ENCODE measurements at places on chromosomes 13 and 19. TPM values are rescaled to one million over a fixed set of nuclear protein-coding genes. Genes with fewer than 3 reads are reported as not detected.

GRCh38 chr13:45521297-45521696 lies 56.6 kb downstream of the COG3 start:
- no peak overlapping the region for H3K27ac ChIP-seq
- peaks cover 67% of the 10 kb centered on the region for H3K36me3 ChIP-seq
- H3K4me1 ChIP-seq = no peaks in the 10 kb centered on the region
- no peak for DNase-seq
- H3K4me3 ChIP-seq = no peak overlapping the region
- H3K27me3 ChIP-seq = no peaks in the 10 kb centered on the region

The FGF21 gene
- total RNA-seq = not detected

DNA sequence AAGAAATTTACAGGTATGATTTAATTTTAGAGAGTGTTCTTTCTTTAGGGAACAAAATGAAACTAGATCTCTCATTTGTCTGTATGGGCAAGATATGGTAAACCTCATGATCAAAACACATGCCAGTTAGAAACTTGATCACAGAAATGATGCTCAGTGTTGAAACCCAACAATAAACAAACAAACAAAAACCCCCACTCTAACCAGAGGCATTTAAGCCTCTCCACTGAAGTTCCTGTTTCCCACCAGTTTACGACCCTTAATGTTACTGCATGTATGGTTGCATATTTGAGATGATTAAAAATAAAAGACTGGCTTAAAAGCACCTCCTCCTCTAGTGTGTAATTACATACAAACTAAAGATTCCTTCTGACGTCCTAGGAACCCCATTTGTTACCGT lies 293.3 kb upstream of the MAB21L1 start:
- no peaks in the 10 kb centered on the region for H3K27me3 ChIP-seq
- no peak overlapping the region for H3K27ac ChIP-seq
- no peaks in the 10 kb centered on the region for H3K4me1 ChIP-seq

- peak; percentile 65 for DNase-seq
- H3K4me3 ChIP-seq = no peak overlapping the region
- H3K27ac ChIP-seq = peak overlapping the region; percentile 36
- no peaks in the 10 kb centered on the region for H3K4me1 ChIP-seq
- no peaks in the 10 kb centered on the region for H3K27me3 ChIP-seq
These were observed 21.0 kb downstream of the STARD13 start for GRCh38 chr13:33264620-33264978.

DNA sequence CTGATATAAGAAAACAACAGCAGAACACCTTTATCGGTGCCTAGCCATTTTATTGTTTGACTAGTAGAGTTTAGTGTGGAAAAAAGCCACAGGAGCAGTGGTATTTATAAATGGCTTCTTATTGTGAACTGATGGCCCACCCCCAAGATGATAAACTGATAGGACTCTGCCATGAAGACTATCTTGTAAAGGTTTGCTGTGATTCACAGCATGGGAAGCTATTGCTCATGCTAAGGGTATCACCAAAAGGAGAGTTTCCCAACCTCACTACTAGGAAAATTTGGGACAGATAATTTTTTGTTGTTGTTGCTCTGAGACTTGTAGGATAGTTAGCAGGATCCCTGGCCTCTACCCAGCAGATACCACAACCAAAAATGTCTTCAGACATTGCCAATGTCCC lies 12.0 kb upstream of the SLC7A1 start:
- H3K27me3 ChIP-seq = no peaks in the 10 kb centered on the region
- H3K4me3 ChIP-seq = no peak overlapping the region
- H3K27ac ChIP-seq = no peak overlapping the region
- H3K4me1 ChIP-seq = no peaks in the 10 kb centered on the region

The LGALS4 gene
- total RNA-seq = 4,170 TPM

DNA sequence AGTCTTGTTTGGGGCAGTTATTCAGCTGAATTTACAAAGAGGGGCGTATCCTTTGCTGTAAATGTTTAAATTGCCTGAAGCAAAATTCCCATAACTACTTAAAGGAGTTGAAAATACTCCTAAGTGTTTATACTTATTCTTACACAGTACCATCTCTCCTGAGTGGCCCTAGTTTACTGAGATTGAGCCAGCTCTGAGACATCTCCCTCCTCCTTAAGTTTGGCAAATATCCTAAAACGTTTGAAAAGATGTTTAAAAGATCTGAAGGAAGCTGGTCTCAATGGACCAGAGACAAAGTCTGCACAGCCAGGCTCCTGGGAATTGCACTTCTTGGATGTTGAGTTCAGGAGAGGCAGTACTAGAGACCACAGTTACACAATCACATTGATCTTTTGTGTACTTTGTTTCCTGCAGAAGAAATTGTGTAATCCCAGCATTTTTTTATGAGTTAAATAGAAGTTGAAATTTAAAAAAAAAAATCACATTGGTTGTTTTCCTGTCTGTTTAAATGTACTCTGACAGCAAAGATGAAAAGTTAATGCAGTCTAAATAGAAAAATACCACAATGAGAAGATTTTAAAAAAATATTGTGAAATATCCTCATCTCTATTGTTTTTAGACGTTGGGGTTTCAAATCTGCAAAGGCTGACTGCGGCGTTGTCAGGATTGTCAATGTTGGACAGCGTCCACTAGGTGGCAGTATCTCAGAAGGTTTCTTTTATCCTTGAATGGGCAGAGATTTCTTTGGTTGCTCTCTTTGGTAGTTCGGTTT lies 20.7 kb downstream of the TNFSF11 start:
- no peaks in the 10 kb centered on the region for H3K4me1 ChIP-seq
- H3K4me3 ChIP-seq = no peak overlapping the region
- H3K27me3 ChIP-seq = no peaks in the 10 kb centered on the region
- H3K36me3 ChIP-seq = no peaks in the 10 kb centered on the region
- DNase-seq = peak; percentile 77
- H3K27ac ChIP-seq = no peak overlapping the region

DNA sequence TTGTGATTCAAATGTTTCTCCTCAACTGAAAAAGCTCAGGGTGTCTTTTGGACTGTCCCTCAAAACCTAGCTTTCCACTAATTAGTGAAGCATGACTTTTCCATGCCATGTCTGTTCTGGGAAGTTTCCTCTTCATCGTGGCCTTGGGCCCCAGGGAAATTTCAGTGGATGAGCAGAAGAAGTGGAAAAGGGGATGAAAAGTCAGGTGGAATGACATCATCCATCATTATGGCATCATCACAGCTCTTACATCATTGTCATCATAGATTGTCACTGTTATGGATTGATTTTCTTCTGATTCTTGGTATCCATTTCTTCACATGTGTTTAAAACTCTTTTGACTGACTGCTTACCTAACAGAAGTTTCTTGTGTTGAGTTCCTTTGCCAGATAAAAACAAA lies 26.2 kb upstream of the MRI1 start:
- H3K27ac ChIP-seq = no peak overlapping the region
- no peaks in the 10 kb centered on the region for H3K4me1 ChIP-seq
- DNase-seq = no peak

DNA sequence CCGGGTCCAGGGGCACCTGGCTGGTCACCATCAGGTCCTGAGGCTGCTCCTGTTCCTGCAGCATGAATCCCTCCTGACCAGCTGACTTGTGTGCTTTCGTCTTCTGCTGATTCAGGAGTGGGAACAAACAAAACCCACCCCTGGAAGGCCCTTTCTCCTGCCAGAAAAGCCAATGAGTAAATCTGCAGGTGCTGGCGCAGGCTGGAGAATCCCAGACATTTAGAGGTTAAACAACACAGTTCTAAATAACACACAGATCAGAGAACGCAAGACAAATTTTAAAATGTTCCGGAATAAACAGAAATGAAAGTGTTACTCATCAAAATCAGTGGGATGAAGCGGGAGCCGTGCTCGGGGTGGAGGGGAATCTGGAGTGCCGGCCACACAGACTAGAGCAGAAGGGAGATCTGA lies 60.6 kb upstream of the C13orf46 start:
- no peaks in the 10 kb centered on the region for H3K27me3 ChIP-seq
- no peaks in the 10 kb centered on the region for H3K36me3 ChIP-seq
- no peak overlapping the region for H3K27ac ChIP-seq

GRCh38 chr13:31053091-31053490 lies 108.6 kb downstream of the HSPH1 start:
- H3K4me3 ChIP-seq = no peak overlapping the region
- H3K27ac ChIP-seq = no peak overlapping the region
- H3K27me3 ChIP-seq = no peaks in the 10 kb centered on the region
- no peaks in the 10 kb centered on the region for H3K36me3 ChIP-seq

DNA sequence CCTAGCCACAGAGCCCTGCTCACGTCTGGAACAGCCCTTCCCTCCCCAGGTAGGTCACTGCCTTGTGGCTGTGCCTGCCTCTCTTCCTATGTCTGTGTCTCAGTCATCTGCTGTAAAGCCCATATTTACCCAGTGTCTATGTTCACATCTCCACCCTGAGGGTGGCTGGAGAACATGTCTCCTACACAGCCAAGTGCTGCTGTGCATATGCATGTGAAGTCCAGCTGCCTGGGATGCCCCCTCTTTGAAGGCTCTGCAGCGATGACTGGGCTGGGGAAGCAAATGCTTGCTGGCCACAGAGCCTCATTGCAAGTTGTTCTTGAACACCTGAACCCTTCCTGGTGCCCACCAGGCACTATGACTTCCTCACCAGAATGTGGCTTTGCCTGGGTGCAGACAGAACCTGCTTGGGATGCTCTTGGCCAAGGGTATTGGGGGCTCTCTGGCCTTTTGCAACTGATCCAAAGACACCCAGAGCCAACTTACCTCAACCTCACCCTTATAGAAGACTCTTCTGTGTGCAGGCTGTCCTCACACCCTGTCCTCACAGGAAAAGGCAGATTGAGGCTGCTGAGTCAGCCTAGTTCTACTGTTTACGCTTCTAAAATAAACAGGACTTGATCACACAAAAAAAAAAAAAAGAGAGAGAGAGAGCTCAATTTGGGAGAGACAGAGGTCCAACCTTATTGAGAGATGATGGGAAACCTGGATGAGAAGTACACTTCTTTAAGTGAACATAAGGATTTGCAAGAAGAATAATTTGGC lies 26.5 kb downstream of the MRPL57 start:
- H3K27me3 ChIP-seq = no peaks in the 10 kb centered on the region
- H3K27ac ChIP-seq = no peak overlapping the region
- no peak overlapping the region for H3K4me3 ChIP-seq
- no peaks in the 10 kb centered on the region for H3K4me1 ChIP-seq
- DNase-seq = no peak
- no peaks in the 10 kb centered on the region for H3K36me3 ChIP-seq

The STOML3 gene
- not detected for total RNA-seq

DNA sequence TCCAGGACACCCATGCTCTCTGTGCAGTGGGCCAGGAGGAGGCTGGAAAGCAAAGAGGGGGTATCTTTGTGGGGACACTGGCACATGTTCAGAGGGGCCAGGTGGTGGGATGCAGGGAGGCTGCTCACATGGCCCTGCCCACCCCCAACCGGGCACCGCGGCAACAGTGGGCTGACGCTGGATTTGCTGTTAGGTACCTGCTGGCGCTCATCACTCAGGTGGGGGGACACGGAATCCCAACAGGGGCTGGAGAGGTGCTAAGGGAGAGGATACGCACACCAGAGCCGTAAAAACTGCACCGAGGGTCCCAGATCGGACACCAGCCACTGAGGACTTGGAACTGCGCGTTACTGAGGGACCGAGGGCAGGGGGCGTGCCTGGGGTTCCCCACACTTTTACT lies 19.2 kb downstream of the AKAP8L start:
- no peak overlapping the region for H3K27ac ChIP-seq
- H3K4me3 ChIP-seq = no peak overlapping the region
- H3K4me1 ChIP-seq = peaks cover 25% of the 10 kb centered on the region
- no peaks in the 10 kb centered on the region for H3K36me3 ChIP-seq

DNA sequence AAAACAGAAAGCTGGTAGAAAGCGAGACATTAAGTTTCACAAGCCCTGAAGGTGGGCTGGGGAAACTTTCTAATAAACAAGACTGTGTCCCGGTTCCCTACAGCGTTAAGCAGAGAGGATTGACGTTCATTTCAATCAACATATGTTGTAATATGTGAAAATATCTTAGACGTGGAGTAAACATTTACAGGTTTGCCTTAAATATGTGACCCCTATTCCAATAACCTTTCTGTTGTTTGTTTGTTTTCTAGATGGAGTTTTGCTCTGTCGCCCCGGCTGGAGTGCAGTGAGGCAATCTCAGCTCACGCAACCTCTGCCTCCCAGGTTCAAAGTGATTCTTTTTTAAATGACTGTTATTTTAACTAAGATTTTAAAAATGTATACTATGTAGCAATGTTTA lies 526.2 kb downstream of the SUCLA2 start:
- no peak overlapping the region for H3K4me3 ChIP-seq
- H3K27me3 ChIP-seq = no peaks in the 10 kb centered on the region

GRCh38 chr19:38559428-38560401 lies 58.0 kb downstream of the MAP4K1 start:
- no peaks in the 10 kb centered on the region for H3K36me3 ChIP-seq
- no peak overlapping the region for H3K4me3 ChIP-seq
- H3K4me1 ChIP-seq = no peaks in the 10 kb centered on the region

The DCT gene
- total RNA-seq = not detected

The ZNF558 gene
- total RNA-seq = 38.5 TPM

GRCh38 chr13:36475468-36475867 lies 43.2 kb downstream of the CCNA1 start:
- H3K27me3 ChIP-seq = no peaks in the 10 kb centered on the region
- no peaks in the 10 kb centered on the region for H3K36me3 ChIP-seq
- H3K4me3 ChIP-seq = no peak overlapping the region

GRCh38 chr13:94382517-94382916 lies 97.0 kb downstream of the DCT start:
- H3K36me3 ChIP-seq = no peaks in the 10 kb centered on the region
- H3K27me3 ChIP-seq = no peaks in the 10 kb centered on the region
- H3K4me1 ChIP-seq = no peaks in the 10 kb centered on the region
- H3K27ac ChIP-seq = no peak overlapping the region
- no peak overlapping the region for H3K4me3 ChIP-seq
